ENCODE measurements at places on chromosomes 16 and 17.

- no peak for DNase-seq
Observed at GRCh38 chr17:37701496-37701898, 43.4 kb downstream of the HNF1B start.

GRCh38 chr17:27461192-27461859, 5.1 kb downstream of the KSR1 start:
- DNase-seq, result no peak

GRCh38 chr16:12425134-12425941, 378.3 kb downstream of the CPPED1 start:
- DNase-seq, result no peak

DNA sequence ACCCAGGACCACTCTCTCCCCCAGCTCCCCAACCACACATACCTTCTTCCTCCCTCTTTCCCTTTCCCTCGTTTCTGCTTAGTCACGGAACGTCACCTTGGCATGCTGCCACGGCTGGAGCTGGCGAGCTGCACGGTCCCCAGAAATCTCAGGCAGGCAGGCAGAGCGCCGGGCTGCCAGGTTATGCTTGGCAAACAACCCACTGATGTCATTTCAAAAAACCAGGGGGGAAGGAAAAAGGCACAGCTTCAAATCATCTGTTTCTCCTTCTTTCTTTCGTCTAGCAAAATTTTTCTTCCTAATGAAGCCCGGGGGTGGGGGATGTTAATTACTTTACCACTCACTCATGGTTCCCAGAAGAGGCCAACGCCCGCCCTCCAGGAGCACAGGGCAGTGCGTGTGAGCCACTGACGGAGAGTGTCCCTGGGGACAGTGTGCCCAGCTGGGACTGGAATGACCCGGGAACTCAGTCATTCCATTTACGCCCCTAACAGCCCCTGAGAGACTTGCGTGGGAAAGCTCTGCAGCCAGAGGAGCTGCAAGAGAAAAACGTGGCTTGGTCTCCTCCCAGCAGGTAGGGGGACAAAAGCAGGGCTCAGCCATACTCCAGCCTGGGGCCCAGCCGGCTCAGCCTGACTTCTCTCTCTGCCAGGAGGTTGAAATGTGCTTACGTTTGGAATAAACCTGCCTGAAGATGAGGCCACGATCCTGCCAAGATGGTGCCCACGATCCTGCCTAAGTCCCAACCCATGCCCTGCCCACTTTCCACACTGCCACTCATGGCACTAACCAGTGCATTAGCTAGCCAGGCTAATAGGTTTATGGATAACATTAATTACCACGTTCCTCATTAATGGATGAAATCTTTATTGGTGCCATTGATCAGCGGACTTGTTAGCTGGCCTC, 198.9 kb downstream of the ZFHX3 start:
- DNase-seq, result no peak

DNA sequence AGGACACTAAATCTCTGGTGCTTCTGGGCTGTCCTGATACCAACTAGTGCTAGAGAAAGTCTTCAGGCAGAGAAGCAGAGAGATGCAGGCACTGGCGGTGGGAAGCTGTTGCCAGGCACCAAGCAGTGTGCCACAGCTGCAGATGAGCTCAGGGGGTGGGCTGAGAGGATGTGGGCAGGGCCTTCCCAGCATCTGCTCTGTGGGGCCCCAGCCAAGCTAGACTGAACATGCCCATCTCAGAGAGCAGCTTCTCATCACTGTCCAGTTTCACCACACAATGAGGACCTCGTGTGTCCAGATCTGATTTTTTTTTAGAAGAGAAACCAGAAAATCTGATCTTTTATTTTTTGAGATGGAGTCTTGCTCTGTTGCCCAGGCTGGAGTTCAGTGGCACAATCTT, 17.1 kb downstream of the PSKH1 start:
- DNase-seq, result no peak

DNA sequence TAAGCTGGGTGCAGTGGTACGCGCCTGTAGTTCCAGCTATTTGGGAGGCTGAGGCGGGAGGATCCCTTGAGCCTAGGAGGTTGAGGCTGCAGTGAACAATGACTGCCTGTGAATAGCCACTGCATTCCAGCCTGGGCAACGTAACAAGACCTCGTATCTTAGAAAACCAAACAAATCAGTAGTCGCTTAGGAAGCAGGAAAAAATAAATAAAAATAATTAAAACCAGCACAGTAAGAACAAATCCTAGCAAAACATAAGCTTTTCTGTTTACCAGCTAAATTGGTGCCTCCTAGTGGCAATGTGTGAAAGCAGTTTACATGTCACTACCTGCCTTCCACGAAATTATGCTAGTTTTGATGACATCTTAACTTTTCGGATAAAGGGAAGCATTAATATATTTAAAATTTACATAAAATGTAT, 1.3 kb downstream of the ARMC5 start:
- DNase-seq, result no peak
